ENCODE measurements at places on chromosomes 7 and 10. TPM values are rescaled to one million over a fixed set of nuclear protein-coding genes. Genes with fewer than 3 reads are reported as not detected.
A peak's percentile ranks its signal among the peaks of the same experiment; 100 is the strongest.

The OGDHL gene
- total RNA-seq, result not detected

DNA sequence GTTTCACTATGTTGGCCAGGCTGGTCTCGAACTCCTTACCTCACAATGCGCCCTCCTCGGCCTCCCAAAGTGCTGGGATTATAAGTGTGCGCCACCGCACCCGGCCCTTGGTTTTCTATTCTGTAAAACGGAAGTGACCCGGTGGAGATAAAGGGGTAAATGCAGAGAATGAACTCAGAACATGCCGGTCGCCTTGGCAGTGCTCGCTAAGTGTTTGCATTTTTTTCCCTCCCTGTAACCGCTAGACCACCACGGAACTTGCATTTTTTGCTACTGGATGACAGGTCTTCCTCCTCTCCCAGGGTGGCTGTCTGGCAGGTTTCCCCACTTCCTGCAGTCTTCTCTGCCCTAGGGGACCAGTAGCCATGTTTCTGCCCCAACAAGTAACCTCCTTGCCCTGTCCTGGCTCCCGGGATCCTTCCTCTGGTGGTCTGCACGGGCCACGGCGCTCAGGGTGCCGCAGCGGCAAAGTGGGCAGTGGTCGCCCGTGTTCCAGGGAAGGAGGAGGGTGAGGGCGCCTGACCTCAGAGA, 18.8 kb upstream of the GNA12 start:
- peak overlapping the region; percentile 24 for H3K27ac ChIP-seq
- no peaks in the 10 kb centered on the region for H3K36me3 ChIP-seq
- H3K27me3 ChIP-seq, result no peaks in the 10 kb centered on the region
- no peak overlapping the region for H3K4me3 ChIP-seq
- peaks cover 28% of the 10 kb centered on the region for H3K4me1 ChIP-seq

DNA sequence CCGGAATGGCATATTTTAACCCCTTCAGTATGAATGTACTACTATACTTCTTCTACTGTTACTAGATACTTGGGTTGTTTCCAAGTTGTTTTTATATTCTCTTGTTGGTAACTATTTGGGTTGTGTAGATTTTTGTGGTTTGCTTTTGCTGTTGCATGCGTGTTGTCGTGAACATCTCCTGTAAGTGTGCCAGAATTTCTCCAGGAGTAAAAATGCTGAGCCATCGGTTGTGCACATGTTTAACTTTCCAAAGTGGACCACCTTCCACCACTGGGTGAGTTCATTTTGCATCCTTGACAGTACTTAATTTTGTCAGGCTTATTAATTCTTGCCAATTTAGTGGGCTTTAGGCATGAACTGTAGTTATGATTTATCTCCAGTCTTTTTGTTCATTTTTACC, 47.9 kb downstream of the CSGALNACT2 start:
- no peaks in the 10 kb centered on the region for H3K27me3 ChIP-seq
- no peak overlapping the region for H3K4me3 ChIP-seq
- peaks cover 9% of the 10 kb centered on the region for H3K36me3 ChIP-seq
- H3K4me1 ChIP-seq, result no peaks in the 10 kb centered on the region

DNA sequence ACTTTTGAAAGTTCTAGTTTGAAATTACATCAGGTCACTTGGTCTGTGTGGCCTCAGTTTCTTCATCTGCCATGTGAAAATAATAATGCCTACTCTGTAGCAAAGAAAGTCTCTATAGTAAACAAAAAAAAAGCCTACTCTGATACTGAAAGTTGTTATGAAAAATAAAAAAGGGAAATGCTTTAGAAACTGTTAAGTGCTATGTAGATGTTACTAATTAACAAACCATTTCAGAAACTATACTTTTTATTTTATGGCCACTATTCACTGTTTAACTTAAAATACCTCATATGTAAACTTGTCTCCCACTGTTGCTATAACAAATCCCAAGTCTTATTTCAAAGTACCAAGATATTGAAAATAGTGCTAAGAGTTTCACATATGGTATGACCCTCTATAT, 50.6 kb downstream of the CFTR start:
- H3K4me1 ChIP-seq, result no peaks in the 10 kb centered on the region
- H3K4me3 ChIP-seq, result no peak overlapping the region

DNA sequence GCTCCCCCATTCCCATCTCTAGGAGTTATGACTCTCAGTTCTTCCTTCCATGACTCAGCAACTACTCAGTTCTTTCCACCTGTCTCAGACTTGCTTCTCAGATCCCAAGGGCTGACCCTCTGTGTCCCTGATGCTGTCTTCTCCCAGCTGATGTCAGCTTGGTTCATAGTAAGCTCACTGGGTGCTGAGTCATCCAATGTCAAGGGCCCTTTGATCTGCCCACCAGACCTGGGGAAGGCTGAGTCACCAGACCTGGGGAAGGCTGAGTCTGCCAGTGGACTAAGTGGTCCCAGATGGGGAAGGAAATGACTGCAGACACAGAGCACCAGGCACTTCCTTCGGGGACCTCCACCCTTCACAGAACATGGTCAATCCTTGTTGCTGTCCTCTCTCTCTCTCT, 76.1 kb upstream of the ZEB1 start:
- H3K4me1 ChIP-seq, result no peaks in the 10 kb centered on the region
- no peak overlapping the region for H3K4me3 ChIP-seq
- no peak overlapping the region for H3K27ac ChIP-seq
- H3K36me3 ChIP-seq, result no peaks in the 10 kb centered on the region
- DNase-seq, result no peak
- no peaks in the 10 kb centered on the region for H3K27me3 ChIP-seq
